AG04450 (cell line): ENCODE measurements at places on chromosomes 2 and 18.

DNA sequence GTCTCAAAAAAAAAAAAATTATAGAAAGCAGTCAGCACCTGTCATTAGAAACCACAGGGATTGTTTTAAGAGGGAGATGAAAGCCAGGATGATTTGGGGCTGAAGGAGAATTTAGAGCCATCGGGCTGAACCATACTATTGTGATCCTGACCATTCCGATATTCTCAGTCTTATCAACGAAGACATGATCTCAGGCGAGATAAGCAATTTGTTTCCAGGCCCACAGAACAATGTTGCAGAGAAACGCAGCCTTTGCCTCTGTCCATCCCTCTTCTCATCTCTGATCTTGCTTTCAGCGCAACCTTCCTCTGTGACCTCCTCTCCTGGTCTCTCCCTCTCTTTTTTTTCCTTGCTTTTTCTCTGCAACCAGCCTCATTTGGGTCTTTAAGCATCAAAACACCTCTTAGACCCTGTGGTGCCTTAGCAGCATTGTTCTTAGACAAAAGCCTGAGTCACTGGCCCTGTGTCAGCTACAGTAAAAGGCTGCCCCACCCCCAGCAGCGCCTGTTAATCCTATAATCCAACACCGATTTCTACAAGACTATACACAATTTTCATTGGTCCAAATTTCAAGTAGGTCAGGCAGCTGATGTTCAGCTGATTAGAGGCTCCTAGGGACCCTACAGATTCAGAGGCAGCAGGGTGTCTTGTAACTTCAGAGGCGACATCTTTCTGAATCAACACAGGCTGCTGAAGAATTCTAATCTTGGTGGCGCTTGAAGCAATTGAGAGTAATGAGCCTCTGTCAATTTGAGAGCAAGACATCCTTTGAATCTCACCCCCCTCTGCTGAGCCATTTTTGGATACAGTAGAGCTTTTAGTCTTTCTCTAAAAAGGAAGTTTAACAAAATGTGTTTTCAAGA is 206.0 kb downstream of the NCK2 start:
- DNase-seq: no peak

GRCh38 chr2:18271370-18272147 is 288.9 kb downstream of the RDH14 start:
- no peak for DNase-seq

DNA sequence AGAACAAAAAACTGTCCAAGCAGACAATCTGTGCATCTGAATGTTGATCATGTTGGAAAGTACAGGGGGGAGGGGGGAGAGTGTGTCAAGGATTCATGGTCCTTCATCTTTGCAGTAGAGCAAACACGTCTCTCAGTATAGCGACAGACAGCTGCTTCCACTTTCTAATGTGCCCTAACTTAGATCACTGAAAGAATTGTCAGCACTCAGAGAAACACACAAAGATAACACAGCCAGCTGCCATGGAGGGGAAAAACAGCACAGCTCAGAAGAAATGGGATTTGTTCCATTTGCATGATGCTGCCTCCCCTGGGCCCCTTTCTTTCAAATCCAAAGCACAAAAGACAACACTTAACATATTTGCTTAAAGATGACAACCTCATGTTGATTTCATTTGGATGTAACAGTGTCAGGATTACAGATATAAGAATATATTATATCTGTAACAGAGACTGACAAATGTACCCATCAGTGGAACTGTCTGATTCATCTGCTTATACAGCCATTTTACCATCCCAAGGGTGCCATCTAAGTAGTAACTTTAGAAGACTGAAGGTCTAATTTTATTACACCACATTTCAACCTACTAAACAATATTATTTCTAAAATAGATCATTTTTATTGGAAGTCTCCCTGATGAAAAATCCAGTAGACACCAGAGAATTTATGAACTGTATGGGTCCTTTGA is 17.7 kb downstream of the FIGN start:
- no peak for DNase-seq

GRCh38 chr2:57434441-57434840 is 612.2 kb upstream of the VRK2 start:
- DNase-seq: no peak

DNA sequence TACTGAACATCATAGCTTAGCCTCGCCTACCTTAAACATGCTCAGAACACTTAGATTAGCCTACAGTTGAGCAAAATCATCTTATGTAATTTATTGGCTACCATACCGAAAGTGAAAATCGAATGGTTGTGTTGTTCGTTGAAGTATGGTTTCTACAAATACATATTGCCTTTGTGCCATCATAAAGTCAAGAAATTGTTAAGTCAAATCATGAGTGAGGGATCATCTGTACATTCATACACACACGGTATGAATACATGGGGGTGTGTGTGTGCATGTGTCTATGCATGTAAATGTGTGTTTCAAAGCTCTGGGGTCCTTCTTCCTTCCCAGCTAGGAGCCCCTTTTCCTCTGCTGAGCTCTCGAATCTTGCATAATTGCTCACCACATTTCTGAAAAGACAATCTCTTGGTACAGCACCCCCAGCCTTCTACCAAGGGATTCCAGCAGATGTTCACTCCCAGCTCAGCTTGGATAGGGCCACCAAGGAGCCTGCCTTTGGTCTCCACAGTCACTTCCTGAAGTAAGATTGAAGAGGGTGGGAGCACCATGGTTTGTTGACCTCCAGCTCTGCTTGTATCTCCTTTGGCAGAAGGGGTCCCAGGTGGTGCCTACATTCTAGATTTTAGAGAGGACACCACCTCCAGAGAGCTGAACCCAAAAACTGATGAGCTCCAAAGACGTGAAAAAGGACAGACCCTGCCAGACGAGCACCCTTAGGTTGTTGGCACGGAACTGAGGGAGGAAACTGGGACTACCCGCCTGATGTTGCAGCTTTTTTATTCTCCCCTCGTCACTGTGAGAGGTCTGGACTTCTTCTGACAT is 33.2 kb upstream of the CYP1B1 start:
- DNase-seq: no peak

DNA sequence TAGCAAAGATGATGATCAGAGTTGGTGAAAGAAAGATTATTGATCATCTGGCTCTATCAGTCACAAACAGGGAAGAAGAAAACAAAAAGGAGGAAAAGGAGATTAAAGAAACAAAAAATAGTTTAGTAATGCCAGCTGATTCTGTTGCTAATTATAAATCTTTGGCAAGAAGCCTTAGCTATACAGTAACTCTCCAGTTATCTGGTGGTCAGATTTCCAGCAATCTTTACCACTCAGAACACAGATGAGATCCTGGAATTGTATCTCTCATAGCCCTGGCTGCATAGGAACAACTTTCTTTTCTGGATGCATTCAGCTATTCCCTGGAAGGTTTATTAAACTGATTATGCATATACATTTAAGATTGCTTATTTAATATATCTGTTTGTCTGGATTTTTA is 256.8 kb upstream of the ZEB2 start:
- no peak for DNase-seq

DNA sequence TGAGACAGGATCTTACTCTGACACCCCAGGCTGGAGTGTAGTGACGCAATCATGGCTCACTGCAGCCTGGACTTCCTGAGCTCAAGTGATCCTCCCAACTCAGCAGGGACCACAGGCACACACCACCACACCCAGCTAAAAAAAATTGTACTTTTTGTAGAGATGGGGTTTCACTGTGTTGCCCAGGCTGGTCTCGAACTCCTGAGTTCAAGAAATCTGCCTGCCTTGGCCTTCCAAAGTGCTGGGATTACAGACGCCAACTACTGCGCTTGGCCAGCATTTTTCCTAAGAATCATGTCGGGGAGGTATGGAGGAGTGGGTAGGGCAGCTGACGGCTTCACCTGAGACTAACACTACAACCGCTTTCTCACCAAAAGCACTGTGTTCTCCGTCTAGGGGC is 50.4 kb downstream of the CYP26B1 start:
- no peak for DNase-seq

DNA sequence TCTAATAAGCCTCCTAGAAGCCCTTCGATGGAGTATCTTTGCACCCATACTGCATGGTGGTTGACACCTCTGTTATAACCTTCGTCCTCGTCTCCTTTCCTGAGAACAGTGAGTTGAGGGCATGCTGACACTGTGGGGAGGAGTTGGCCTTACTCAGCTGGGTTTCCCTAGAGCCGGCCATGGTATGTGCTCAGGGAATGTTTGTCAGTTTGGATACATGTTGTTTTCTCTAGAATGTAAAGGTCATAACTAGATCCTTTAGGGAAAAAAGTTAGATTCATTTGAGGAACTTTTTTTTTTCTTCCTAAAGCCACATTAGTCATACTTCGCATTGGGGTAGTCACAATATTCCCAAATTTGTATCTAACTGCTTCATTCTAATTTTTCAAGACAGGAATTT is 106.0 kb upstream of the FOSL2 start:
- no peak for DNase-seq

DNA sequence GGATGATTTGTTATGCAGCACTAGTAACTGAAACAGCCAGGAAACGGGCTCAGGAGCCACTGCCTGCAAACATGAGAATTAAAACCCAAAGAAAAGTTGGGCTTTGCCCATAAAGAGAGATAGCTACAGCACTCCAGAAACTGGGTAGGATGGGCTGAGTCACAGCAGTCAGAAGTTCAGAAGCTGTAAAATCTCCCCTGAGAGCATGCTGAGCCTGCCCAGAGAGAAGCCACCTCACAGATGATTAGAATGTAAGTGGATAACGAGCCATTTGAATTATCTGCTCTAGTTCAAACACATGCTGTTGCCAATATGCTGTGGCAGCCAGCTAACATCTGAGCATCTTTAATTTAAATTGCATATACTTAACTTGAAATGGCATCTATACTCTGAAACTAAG is 388.1 kb upstream of the ACVR2A start:
- no peak for DNase-seq

DNA sequence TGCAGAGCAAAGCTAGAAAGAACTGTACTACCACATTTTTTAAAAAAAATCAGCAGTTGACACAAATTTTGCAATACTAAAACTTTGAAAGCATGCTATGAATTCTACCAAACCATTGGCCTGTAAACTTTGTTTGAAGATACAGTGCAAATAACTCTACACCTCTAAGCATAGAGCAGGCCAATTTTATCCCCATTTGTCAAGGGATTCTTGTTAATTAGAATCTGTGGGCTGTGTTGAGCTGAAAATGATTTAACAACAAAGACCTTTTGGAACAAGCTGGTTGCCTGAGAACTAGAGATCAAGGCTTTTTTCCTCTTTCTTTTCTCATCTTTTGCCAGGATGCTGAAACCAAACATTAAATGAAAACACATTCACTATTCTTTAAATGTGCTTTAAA is 886.0 kb upstream of the CDH2 start:
- no peak for DNase-seq

GRCh38 chr2:46389417-46389916 is 89.9 kb upstream of the TMEM247 start:
- DNase-seq: no peak

DNA sequence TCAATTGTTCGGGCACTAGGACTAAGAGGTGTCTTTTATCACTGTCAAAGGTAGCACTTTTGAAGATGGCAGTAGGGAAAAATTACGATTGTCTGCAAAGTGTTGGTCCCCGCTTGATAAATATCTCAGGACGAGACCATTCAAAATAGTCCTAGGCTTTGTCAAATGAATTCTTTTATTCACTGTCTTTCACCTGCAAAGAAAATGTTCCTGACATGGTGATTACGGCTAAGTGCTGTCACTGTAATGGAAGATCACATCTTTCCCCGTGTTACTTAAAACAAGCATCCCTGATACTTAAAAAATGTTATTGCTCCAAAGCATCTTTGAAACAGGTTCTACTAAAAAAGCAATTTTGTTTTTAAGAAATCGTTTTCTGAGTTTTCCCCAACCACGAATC is 71.7 kb downstream of the KCTD1 start:
- DNase-seq: no peak

GRCh38 chr18:45566025-45566740 is 49.1 kb upstream of the SLC14A2 start:
- peak; percentile 41 for DNase-seq

DNA sequence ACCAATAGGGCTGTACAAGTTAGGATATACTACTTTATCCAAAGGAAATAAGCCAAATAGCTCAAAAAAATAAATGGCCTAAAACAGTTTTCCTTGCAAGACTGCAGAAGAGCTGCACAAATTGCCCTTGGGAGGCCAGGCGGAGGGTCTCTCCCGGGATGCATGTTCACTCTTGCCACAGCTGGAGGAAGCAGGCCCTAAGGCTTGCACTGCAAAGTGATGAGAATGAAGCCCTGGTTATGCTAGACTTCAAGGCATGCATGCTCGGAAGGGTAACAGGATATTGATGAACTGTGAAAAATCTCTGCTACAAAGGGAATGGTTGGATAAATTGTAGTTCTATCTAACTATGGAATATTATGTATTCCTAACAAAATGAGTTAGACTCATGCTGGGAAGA is 27.5 kb upstream of the LDLRAD4 start:
- no peak for DNase-seq

DNA sequence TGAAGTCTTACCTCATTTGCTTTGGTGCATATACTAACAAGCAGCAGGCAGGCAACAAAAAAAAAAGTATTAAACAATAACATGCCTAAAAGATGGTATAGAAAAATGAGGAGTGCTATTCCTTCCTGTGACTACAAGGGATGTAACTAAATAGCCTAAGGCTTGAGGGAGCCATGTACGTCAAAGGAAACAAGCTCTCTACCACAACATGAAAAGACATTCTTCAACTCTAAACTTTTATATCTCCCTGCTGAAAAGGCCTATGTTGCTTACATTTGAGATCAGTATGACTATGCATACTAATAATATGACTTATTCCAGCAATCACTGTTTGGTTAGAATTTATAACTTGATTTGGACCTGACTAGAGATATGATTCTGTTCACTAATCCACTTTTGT is 347.9 kb downstream of the ADCYAP1 start:
- DNase-seq: no peak
